ENCODE measurements at places on chromosomes 4 and X.

GRCh38 chr4:140256335-140256734 is 102.4 kb upstream of the MAML3 start:
- DNase-seq, result no peak

DNA sequence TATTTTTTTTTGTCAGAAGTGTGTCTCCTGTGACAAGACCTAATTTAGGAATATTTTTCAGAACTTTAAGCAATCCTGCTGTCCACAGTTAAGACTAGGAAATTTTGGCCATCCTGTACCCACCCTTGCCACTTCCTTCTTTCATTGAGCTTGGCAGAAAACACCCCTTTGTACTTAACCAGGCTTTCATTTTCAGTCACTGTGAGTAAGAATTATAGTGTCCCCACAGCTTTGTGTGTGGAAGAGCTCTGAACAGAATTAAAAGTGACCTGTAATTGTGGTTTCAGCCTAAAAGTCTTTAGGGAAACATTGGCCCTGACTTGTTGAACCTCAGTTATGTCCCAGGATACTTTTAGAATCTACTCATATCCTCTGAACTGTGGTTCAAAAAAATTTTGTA is 153.7 kb upstream of the BMP3 start:
- no peak for DNase-seq

DNA sequence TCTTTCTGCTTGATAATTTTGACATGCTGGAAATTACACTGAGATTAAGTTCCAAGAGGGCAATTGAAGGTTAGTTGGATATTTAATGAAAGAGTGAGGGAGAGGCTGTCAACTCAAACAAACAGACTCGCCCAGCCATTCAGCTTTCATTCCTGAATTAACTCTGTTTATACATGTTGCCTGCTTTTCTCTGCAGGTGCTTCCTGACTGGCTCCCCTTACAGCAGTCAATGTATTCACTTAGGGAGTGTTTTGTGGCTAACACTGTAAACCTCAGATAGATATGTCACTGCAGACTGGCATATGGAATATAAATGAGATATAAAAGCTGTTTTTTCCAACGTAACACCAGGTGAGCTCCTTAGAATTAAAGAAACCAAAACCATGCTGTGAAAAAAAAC is 28.7 kb downstream of the TMPRSS11A start:
- DNase-seq, result no peak

- no peak for DNase-seq
These were observed 435.9 kb downstream of the PACRGL start for GRCh38 chr4:21136051-21136630.

- DNase-seq, result no peak
These were observed 124.5 kb downstream of the CFAP299 start for GRCh38 chr4:80459918-80460473.

DNA sequence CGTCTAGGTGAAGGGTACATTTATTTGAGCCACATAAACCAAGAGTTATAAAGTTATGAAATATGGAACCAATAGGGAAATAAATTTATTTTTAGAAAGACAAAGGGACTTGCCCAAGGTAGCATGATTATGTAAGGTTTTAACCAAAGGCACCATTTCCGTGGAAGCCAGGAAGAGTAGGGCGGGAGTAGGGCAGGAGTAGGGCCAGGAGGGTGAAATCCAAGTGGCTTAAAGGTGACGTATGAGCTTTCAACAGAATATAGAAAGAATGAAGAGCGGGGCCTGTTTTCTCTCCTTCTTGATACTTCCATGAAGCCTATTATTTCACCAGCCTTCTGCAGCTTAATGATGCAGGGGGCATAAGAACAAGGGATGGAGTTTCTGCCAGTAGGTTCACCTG is 91.7 kb upstream of the PNPLA4 start:
- DNase-seq, result no peak

GRCh38 chrX:40009462-40009851 is 88.3 kb downstream of the BCOR start:
- DNase-seq, result no peak
